Activated CD8-positive, alpha-beta memory T cell treated with anti-CD3 and anti-CD28 coated beads for 24 hours (primary cell): ENCODE measurements at places on chromosomes 3 and 15.

- DNase-seq = no peak
Observed at GRCh38 chr15:33160581-33161165, 33.8 kb downstream of the FMN1 start.

DNA sequence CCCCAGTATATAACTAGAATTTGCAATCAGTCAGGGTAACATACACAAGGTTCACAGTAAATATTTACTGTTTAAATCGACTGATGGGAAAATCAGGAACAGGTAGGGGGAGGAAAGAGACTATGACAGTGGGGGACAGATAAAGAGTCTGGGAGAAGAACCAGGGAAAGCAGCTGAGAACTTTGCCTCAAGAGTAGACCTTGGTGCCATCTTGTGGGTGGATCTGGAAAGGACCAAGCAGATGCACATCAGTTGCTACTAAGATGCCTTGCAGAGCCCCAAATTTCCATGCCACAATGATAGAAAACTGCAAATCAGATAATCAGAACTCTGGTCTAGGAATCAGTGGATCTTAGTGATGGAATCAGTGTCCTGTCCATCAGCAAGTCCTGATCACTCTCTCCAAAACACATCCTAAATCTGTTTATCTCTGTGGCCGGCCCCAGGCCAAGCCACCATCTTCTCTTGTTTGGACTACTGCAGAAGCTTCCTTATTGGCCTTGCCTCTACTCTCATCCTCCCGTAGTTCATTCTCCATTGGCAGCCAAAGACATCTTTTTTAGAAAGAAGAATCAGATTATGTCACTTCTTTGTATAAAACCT lies 62.7 kb downstream of the PDE8A start:
- DNase-seq = no peak

DNA sequence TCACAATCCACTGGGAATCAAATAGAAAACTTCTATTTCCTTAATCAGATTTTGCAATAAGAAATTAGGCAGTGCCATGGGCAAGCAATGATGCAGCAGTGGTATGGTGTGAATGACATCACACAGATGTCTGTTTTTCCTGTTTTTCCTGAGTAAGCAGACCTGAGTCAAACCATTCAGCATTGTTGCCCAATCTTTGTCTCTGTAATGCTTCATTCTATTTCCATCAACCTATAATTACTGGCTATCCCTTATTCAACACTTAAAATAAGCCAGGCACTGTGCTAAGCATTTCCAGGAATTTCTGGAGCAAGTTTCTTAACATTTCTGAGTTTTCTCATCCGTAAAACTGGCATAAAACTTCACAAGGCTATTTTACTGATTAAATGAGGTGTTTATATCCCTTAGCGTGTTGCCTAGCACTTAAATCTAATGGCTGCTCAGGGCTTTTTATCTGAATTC lies 11.3 kb upstream of the OXSR1 start:
- no peak for DNase-seq

- no peak for DNase-seq
Observed at GRCh38 chr3:138670407-138670806, 61.8 kb downstream of the FAIM start.

GRCh38 chr3:170355738-170356595 lies 1.5 kb upstream of the SKIL start:
- no peak for DNase-seq

DNA sequence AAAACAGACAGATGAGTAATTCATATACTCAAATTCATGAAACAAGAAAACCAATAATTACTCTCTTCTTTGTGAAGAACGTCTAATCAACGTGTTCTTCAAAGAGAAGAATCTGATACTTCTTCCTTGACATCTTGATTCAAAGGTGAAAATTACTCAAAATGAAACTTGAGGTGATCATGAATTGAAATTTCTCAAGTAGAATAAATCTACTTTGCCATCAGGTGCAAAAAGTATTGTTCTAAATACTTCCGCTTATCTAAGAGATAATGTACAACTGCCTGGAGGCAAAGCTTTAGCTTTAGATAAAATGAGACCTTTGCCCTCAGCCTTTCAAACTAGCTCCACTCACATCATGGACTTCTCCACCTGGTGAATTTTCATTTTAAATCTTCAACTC lies 13.9 kb upstream of the XXYLT1 start:
- DNase-seq = no peak

- peak; percentile 75 for DNase-seq
Observed at GRCh38 chr15:99014803-99015697, 7.5 kb upstream of the PGPEP1L start.

- DNase-seq = no peak
Observed at GRCh38 chr3:10021856-10022775, 4.1 kb upstream of the FANCD2 start.

GRCh38 chr15:60720493-60721256 lies 241.7 kb upstream of the ICE2 start:
- peak; percentile 79 for DNase-seq

GRCh38 chr15:35181538-35181937 lies 96.4 kb upstream of the NANOGP8 start:
- DNase-seq = no peak

- no peak for DNase-seq
Observed at GRCh38 chr3:117035745-117036144, 326.2 kb downstream of the TUSC7 start.

DNA sequence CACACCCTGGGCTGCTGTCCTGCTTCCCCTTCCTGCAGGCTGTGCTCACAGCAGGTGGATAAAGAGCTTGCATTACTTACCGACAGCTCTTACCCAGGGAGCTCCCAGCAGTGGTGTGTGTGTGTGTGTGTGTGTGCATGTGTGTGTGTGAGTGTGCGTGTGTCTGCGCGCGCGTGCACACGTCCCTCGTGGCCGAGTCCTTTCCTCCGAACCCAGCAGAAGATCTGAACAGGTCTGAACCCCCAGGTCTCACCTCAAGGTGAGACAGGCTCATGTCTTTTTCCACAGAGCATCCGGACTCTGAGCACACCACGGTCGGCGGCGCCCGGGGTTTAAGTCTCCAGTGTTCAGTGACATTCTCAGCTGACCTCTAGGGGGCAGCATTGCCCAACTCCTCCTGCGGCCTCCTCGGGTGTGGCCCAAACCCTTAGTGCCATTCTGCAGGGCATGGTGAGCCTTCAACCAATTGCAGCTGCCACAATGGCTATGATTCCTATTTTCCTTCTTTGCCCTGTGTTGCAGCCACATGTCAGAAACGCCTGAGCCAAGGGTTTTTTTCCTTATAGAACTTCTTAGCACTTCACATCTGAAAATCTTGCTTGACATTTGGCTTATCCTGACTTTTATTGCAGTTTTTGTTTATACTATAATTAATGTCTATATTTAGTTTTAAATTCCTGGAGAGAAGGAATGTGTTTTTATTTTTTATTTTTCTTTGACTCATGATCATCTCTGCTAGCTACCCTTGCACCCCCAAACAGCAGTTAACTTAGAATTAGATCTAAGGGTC lies 64.1 kb upstream of the KLHL25 start:
- DNase-seq = peak; percentile 88

DNA sequence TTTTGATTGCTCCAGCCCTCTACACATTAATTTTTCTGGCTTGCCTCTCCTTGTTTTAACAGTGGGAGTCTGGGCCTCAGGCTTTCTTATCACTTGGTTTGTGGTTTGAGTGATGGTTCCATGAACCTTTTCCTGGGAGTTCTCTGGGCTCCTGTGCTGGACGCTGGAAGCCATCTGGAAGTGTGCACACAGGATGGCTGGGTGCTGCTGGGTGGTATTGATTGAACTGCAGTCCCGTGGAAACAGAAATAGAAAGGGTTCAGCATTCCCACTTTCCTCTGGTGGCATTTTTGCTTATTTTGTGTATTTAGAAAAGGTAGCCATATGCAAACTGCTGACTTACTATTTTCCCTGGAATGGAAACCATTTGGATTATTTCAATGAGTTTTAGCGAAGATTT lies 25.6 kb downstream of the MITF start:
- no peak for DNase-seq

DNA sequence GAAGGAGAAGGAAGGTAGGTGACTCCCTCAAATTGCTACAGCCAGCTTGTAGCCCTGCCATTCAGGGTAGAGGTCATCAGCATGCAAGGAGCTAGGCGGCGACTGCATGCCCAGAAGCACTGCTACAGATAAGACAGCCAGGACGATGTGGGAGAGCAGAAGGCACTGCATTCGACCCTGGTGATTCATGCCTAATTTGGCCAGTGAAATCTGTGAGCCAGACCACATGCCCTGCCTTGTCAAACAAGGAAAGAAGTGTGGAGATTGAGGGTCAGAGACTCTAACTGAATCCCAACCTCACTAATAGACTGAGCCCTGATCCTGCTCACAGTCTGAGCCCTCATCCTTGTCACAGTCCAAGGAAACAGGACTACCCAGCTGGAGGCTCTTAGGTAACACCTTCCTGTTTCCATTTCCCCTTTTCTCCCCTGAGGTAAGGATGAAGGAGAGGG lies 86.6 kb downstream of the LINGO1 start:
- DNase-seq = no peak

DNA sequence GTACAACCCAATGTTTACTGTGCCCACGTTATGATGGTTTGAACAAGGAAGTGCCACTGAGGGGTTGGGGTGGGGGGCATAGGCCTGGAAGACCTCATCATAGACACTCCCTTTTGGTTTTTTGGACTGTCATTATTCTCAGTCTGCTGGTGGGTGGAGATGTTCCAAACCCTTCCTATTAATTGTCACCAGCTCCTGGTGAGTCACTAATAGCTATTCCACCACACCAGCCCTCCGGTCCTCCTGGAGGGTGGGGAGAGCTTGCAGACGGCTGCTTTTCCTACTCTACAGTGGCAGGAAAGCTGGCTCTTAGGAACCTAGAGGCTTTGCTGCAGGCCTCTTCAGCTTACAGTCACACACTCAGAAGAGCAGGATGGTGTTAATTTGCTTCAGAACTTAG lies 9.0 kb upstream of the COPG1 start:
- no peak for DNase-seq

GRCh38 chr15:91508633-91509032 lies 344.9 kb upstream of the SLCO3A1 start:
- DNase-seq = no peak

DNA sequence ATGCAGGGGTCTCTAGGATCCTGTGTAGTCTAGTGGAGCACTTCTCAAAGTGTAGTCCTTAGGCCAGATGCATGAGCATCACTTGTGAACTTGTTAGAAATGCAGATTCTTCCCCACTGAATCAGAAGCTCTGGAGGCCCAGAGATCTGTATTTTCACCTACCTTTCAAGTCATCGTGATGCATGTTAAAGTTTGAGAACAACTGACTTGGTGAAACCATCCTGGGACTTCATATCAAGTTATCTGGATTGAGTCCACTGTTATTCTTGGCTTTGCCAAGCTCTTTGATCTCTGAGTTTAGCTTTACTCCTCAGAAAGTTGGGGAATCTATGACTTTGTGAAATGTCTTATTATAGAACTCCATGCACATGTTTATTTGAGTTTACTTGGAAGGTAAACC lies 78.5 kb downstream of the ARNT2 start:
- no peak for DNase-seq

DNA sequence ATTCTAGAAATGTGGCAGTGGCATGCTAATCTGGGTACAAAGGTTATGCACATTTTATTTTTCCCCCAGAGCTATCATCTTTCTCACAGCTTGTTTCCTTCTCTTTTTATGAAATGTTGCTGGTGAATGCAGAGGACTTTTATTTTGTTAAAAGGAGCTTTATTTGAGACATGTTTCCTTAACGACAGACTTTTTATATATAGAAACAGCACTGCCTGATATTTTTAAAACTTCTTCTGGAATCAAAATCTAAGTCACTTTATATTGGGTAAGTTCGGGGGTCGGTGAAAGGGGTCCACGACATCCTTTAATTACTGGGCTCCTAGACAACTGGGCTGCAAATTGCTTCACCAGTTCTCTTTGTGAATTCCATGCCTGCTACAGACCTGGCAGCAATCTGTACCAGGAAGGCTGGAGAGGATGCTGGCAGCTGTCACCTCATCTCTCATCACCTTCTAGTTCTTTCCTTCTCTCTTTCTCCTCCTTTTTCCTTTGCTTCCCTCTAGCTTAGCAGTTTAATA lies 464.7 kb downstream of the PDCD6IP start:
- DNase-seq = no peak

GRCh38 chr3:134682196-134682880 lies 31.5 kb upstream of the KY start:
- no peak for DNase-seq

- DNase-seq = no peak
Observed at GRCh38 chr3:143298380-143298779, 178.8 kb downstream of the CHST2 start.

GRCh38 chr15:100727291-100727851 lies 125.0 kb downstream of the ASB7 start:
- DNase-seq = peak; percentile 37

GRCh38 chr15:64288577-64288976 lies 67.4 kb downstream of the CSNK1G1 start:
- DNase-seq = no peak

DNA sequence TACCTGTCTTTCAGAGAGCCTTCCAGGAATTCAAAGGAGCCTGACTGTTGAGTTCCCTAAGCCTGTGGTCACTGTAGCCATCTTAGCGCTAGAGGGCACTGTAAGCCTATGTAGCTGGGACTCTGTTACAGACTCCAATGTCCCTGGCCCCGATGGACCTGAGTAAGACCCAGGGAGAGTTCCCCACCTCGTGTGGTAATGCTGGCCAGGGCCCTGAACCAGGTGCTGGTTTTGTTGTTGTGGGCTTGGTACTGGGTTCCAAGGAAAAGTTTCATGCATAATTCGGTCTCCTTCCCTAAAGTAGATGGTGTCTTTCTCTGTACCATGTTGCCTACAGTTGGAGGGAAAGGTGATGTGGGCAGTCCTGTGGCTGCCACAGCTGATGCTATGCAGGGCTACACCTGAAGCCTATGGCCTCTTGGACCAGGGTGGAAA lies 32.4 kb downstream of the CDAN1 start:
- peak; percentile 73 for DNase-seq

DNA sequence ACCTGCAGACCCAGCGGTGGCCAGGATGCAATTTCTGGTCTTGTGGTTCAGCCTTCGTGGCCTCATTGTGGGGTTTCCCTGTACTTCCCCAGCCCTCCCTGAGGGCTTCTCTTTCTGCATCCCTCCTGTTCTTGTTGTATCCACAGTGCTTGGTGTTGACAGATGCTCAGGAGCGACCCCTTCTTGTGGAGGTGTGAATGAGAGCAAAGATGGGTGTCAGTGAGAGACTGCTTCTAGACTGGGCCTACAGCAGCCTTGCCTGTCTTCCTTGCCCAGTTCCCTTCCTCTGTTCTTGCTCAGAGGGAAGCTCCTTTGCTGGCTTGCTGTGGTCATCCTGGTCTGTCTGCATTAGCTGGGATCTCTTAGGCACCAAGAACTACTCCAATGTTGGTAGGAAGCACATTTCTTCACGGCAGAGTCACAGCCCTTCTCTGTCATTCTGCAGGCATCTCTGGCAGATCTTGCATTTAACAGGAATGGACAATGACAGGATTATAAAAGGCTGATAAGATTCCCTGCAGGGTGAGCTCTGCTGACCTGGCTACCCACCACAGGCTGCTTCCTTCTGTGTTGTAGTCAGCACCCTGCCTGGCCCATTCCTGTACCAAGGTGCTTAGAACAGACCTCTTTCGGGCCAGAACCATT lies 317.8 kb upstream of the C2CD4B start:
- no peak for DNase-seq
